Natural killer cell treated with Interleukin-12 subunit alpha and Interleukin-12 subunit beta and Interleukin-15 and Interleukin-18, amount 100 ng/mL, for 72 hours (primary cell): ENCODE measurements at places on chromosomes 1 and 21.

DNA sequence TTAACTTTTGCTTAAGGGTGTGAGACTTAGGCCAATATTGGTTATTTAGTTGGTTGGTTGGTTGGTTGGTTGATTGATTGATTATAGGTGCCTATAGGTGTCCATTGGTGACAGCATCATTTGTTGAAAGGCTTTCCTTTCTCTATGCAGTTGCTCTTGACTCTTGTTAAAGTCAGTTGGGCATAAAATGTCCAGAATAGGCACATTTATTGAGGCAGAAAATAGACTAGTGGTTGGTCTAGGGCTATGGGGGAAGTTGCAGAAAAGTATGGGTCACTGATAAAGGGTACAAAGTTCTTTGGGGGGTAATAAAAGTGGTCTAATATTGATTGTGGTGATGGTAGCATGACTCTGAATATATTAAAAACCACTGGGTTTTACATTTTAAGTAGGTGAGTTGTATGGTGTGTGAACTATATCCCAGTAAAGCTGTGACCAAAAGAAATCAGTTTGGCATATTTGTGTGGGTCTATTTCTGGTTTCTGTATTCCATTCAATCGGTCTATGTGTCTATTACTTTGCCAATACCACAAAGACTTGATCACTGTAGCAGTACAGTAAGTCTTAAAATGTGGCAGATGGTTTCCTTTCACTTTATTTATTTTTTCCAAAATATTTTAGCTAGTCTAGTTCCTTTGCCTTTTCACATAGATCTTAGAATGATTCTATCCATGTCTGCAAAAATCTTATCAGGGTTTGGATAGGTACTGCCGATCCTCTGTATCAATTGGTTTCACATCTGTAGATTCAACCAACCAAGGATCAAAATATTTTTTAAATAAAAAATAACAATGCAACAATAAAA lies 63.0 kb downstream of the ATP1A1 start:
- H3K36me3 ChIP-seq, result no peaks in the 10 kb centered on the region
- DNase-seq, result no peak
- H3K4me3 ChIP-seq, result no peak overlapping the region
- H3K27me3 ChIP-seq, result peaks cover 28% of the 10 kb centered on the region
- no peaks in the 10 kb centered on the region for H3K4me1 ChIP-seq

DNA sequence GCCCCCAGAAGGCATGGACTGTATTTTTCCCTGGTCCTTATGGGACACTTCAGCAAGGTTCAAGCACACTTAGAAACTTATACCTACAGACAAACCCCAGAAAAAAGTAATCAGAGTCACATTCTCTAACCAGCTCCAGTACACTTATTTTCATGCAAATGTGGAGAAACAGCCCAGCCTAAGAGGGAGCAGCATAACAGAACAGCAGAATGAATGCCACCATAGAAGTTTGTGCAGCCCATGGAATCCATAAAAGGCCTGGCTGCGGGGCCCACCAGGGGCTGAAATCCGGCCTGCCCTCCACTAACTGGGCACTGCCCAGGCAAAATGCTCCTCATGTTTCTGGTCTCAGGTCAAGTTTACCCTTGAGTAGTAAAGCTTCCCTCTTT lies 60.4 kb upstream of the ATP1A1 start:
- H3K4me1 ChIP-seq, result no peaks in the 10 kb centered on the region
- H3K27me3 ChIP-seq, result no peaks in the 10 kb centered on the region
- no peaks in the 10 kb centered on the region for H3K36me3 ChIP-seq
- no peak overlapping the region for H3K27ac ChIP-seq
- no peak overlapping the region for H3K4me3 ChIP-seq

- H3K36me3 ChIP-seq, result peaks cover under 1% of the 10 kb centered on the region
- H3K4me3 ChIP-seq, result no peak overlapping the region
- DNase-seq, result no peak
- H3K4me1 ChIP-seq, result no peaks in the 10 kb centered on the region
- H3K27ac ChIP-seq, result no peak overlapping the region
Measured at GRCh38 chr1:51139474-51139873, 37.4 kb downstream of the C1orf185 start.

- DNase-seq, result no peak
- peaks cover 7% of the 10 kb centered on the region for H3K4me1 ChIP-seq
- H3K27ac ChIP-seq, result no peak overlapping the region
- peaks cover 17% of the 10 kb centered on the region for H3K36me3 ChIP-seq
- no peak overlapping the region for H3K4me3 ChIP-seq
Measured at GRCh38 chr21:36403713-36404112, 18.5 kb downstream of the CHAF1B start.

DNA sequence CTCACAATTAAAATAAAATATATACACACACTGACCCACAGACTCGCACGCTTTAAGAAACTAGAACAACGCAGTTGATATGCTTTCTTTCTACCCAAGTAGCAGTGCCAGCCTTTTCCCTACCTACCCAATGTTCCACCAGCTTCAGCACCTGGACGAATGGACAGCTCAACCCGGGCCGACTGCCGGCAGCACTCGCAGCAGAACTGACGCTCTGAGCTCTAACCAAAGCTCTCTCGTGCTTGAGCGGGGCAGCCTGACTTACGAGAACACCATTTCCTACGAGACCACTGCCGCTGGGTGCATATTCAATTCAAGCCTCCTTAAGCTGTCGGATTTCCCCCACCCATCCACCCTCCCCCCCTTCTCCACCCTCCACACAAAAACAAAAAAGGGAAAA lies 127.4 kb upstream of the DPYD start:
- DNase-seq, result peak; percentile 67
- peaks cover 31% of the 10 kb centered on the region for H3K4me1 ChIP-seq
- H3K27ac ChIP-seq, result no peak overlapping the region
- H3K27me3 ChIP-seq, result peaks cover 55% of the 10 kb centered on the region

GRCh38 chr1:30024411-30025195 lies 698.8 kb downstream of the MATN1 start:
- no peaks in the 10 kb centered on the region for H3K4me1 ChIP-seq
- H3K27ac ChIP-seq, result no peak overlapping the region
- H3K27me3 ChIP-seq, result peaks cover 62% of the 10 kb centered on the region
- no peak overlapping the region for H3K4me3 ChIP-seq
- no peak for DNase-seq
- H3K36me3 ChIP-seq, result no peaks in the 10 kb centered on the region

GRCh38 chr1:56045477-56045876 lies 533.9 kb downstream of the PLPP3 start:
- no peak overlapping the region for H3K4me3 ChIP-seq
- H3K27me3 ChIP-seq, result peaks cover 6% of the 10 kb centered on the region
- no peak overlapping the region for H3K27ac ChIP-seq
- no peaks in the 10 kb centered on the region for H3K36me3 ChIP-seq
- no peaks in the 10 kb centered on the region for H3K4me1 ChIP-seq

- H3K4me1 ChIP-seq, result peaks cover 26% of the 10 kb centered on the region
- H3K4me3 ChIP-seq, result no peak overlapping the region
- H3K36me3 ChIP-seq, result peaks cover 4% of the 10 kb centered on the region
- H3K27ac ChIP-seq, result no peak overlapping the region
- no peak for DNase-seq
- H3K27me3 ChIP-seq, result no peaks in the 10 kb centered on the region
Measured at GRCh38 chr1:91854852-91855534, 31.0 kb downstream of the TGFBR3 start.

GRCh38 chr21:26207021-26207420 lies 36.5 kb upstream of the APP start:
- H3K36me3 ChIP-seq, result no peaks in the 10 kb centered on the region
- DNase-seq, result no peak
- H3K27me3 ChIP-seq, result peaks cover 3% of the 10 kb centered on the region
- no peak overlapping the region for H3K27ac ChIP-seq
- H3K4me1 ChIP-seq, result no peaks in the 10 kb centered on the region

DNA sequence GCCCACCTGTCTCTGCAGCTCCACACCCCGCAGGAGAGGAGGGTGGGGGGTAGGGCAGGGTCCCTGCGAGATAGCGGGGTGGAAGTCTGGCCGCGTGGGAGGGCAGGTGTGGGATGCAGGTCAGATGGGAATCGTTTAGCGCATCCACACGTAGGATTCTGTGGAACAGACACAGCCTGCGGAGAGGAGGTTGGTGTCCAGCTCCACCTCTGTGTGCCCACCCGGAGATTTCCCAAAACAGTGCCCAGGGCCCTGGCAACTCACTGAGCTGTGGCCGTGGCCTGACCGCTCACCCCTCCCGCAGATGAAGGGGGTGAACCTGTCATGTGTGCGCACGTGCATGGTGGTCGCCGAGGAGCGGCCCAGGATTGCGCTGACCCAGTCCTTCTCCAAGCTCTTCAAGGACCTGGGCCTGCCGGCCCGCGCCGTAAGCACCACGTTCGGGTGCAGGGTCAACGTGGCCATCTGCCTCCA lies 46.9 kb downstream of the S100B start:
- no peak overlapping the region for H3K4me3 ChIP-seq
- peaks cover 21% of the 10 kb centered on the region for H3K4me1 ChIP-seq
- no peak for DNase-seq
- no peaks in the 10 kb centered on the region for H3K27me3 ChIP-seq
- H3K36me3 ChIP-seq, result no peaks in the 10 kb centered on the region

GRCh38 chr1:63316984-63317816 lies 5.2 kb upstream of the FOXD3 start:
- DNase-seq, result peak; percentile 67
- peaks cover 49% of the 10 kb centered on the region for H3K27me3 ChIP-seq
- no peak overlapping the region for H3K27ac ChIP-seq
- H3K36me3 ChIP-seq, result peaks cover 20% of the 10 kb centered on the region

GRCh38 chr1:180154003-180154324 lies 705 bp upstream of the QSOX1 start:
- no peak for DNase-seq
- no peaks in the 10 kb centered on the region for H3K36me3 ChIP-seq
- peaks cover 31% of the 10 kb centered on the region for H3K4me1 ChIP-seq
- H3K27ac ChIP-seq, result peak overlapping the region; percentile 70

DNA sequence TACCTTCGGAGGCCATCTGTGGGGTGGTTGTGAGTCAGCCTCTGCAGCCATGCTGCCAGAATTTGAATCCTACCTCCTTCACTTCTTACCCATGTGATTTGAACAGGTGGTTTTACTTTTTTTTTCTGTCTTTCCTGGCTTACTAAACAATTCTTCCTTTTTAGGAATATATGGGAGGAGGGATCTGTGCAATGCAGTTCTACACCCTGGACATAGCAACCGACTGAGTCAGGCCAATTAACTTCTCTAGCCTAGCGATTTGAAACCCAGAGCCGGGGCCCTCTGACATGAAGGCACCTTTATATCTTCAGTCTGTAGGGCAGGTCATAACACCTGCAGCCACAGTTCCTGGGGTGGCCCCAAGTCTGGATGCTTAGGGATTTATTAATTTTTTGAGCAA lies 83.6 kb downstream of the ST6GALNAC3 start:
- H3K36me3 ChIP-seq, result no peaks in the 10 kb centered on the region
- no peak overlapping the region for H3K27ac ChIP-seq
- H3K27me3 ChIP-seq, result no peaks in the 10 kb centered on the region
- no peak for DNase-seq
- peaks cover 8% of the 10 kb centered on the region for H3K4me1 ChIP-seq

DNA sequence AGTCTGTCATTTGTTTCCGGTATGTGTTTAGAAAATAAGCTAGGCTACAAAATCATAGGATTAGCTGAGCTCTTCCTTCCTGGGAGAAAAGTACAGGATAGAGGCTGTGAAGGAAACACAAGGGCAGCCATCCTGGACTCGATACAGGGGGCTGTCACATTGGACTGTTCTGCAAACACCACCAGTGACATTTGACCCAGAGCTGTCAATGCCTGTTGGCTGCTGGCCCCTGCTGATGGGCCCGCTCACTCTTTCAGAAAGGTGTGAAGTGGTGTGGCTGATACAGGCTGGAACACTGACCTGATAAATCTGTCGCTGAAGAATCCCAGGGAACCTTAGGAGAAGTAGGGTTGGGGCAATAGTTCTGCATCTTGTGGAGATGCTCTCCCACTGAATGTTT lies 183.1 kb downstream of the RHOU start:
- DNase-seq, result peak; percentile 45
- H3K36me3 ChIP-seq, result no peaks in the 10 kb centered on the region
- H3K27me3 ChIP-seq, result no peaks in the 10 kb centered on the region
- H3K27ac ChIP-seq, result no peak overlapping the region
- H3K4me1 ChIP-seq, result peaks cover 20% of the 10 kb centered on the region
- no peak overlapping the region for H3K4me3 ChIP-seq

- no peaks in the 10 kb centered on the region for H3K36me3 ChIP-seq
- H3K4me1 ChIP-seq, result no peaks in the 10 kb centered on the region
- H3K27me3 ChIP-seq, result no peaks in the 10 kb centered on the region
- no peak overlapping the region for H3K27ac ChIP-seq
- no peak for DNase-seq
Measured at GRCh38 chr1:216044538-216044937, 378.7 kb downstream of the USH2A start.

DNA sequence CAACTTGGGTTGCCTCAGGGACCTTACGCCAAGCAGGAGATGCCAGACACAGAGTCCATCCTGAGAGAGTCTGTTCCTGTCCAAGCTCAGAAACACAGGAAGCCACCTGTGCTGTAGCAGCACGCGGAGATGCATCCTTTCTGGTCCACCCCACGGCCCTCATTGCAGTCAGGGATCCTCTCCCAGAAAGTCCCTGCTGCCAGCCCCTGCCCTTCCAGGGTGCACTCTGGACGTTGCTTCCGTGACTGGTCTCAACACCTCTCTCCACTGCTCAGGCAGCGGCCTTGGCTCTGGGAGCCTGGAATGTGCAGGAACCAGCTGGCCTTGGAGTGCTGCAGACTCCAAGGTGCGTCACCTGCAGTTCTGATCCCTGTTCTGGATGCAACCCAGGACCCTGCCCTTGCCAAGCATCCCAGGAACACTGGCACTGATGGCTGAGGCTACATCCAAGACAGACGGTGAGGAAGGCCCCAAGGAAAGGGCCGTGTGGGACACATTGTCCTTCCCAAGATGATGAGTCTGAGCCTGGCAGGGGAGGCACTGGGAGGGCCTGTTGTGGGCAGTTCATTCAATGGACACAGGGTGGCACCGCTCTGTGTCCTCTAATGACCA lies 21.7 kb upstream of the COL6A1 start:
- H3K4me3 ChIP-seq, result no peak overlapping the region
- H3K27ac ChIP-seq, result no peak overlapping the region

- no peak overlapping the region for H3K27ac ChIP-seq
- DNase-seq, result no peak
- no peaks in the 10 kb centered on the region for H3K36me3 ChIP-seq
- H3K27me3 ChIP-seq, result no peaks in the 10 kb centered on the region
- no peak overlapping the region for H3K4me3 ChIP-seq
Measured at GRCh38 chr1:50750021-50750619, 209.9 kb downstream of the FAF1 start.

GRCh38 chr1:70856201-70856600 lies 191.4 kb downstream of the PTGER3 start:
- no peak overlapping the region for H3K4me3 ChIP-seq
- DNase-seq, result no peak
- peaks cover 3% of the 10 kb centered on the region for H3K4me1 ChIP-seq
- peaks cover 2% of the 10 kb centered on the region for H3K27me3 ChIP-seq
- H3K36me3 ChIP-seq, result peaks cover 7% of the 10 kb centered on the region
- H3K27ac ChIP-seq, result no peak overlapping the region

- no peaks in the 10 kb centered on the region for H3K27me3 ChIP-seq
- DNase-seq, result no peak
- no peak overlapping the region for H3K27ac ChIP-seq
- H3K4me1 ChIP-seq, result no peaks in the 10 kb centered on the region
- H3K4me3 ChIP-seq, result no peak overlapping the region
- H3K36me3 ChIP-seq, result no peaks in the 10 kb centered on the region
Measured at GRCh38 chr21:26199456-26199855, 28.9 kb upstream of the APP start.
